ENCODE measurements at places on chromosomes 7 and 10. TPM values are rescaled to one million over a fixed set of nuclear protein-coding genes. Genes with fewer than 3 reads are reported as not detected.

Gene PLEKHS1
- total RNA-seq: not detected

Gene CLRN3
- not detected for total RNA-seq

Gene MOGAT3
- total RNA-seq: not detected

Gene CUBN
- total RNA-seq: 0.16 TPM

Gene SPDYE5
- total RNA-seq: not detected

Gene DGKB
- total RNA-seq: 0.13 TPM

Gene SPAM1
- not detected for total RNA-seq

Gene NEUROG3
- total RNA-seq: not detected

Gene ASB13
- total RNA-seq: 17.2 TPM

Gene ARHGEF35
- total RNA-seq: 1.2 TPM

Gene TAS2R3
- 1.1 TPM for total RNA-seq

Gene ARMH3
- total RNA-seq: 7.4 TPM

Gene NODAL
- total RNA-seq: not detected

Gene OR13A1
- total RNA-seq: 0.08 TPM

Data from epithelial cell of alveolus of lung (primary cell).